Psoas muscle (tissue), 8 donors: ENCODE measurements at places on chromosomes 13 and 19. TPM values are rescaled to one million over a fixed set of nuclear protein-coding genes. Genes with fewer than 3 reads are reported as not detected.

Gene MBD3
- 63.7 TPM for total RNA-seq

Gene VSTM1
- total RNA-seq: not detected

Gene AMER2
- not detected for total RNA-seq

Gene ZNF625
- 1.2 TPM for total RNA-seq

Gene PTBP1
- total RNA-seq: 61.6 TPM

Gene TUBB4A
- 5.4 TPM for total RNA-seq
